ENCODE measurements at places on chromosomes 11 and 22.

DNA sequence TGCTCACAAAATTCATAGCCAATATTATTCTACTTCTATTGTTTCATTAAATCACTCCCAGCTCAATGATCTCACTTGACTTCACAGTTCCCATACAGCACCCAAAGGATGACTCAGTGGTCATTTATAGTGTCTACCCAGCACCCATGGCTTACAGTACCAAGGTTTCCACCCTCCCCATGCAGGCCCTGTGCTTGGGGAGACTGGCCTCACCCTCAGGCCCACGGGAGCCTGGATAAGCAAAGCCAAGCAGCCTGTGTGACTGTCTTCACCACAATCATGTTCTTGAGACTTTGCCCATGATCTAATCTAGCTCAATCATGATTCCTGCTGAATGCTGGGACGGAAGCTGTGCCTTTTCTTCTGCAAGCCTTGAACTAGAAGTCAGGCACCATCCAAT is 97.6 kb downstream of the SLC36A4 start:
- H3K27ac ChIP-seq = no peak overlapping the region
- H3K4me3 ChIP-seq = no peak overlapping the region
- H3K36me3 ChIP-seq = no peaks in the 10 kb centered on the region
- no peak for DNase-seq

DNA sequence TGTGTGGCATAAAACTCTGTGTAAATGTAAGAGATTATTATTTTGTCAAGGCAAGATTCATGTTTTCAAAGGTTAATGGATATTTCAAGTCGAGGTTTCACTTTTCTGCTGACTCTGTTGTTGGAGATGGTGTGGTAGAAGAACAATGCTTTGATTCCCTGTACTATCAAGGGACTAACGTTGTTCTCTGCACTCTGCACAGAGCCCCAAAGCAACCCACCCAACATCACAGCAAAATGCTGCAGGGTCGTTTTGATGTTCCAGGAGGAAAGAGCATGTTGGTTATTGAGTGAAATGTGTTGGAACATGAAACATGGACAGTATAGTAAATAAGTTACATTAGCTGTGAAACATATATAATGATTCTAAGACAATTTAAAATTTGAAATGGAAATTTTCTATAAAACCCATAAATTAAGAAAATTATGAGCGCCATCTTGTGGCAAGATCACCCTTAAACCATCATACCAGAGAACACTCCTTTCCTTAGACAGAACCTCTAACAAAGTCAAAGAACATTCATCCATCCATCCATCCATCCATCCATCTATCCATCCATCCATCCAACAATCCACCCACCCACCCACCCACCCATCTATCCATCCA is 164.4 kb upstream of the ZBED5 start:
- H3K27me3 ChIP-seq = no peaks in the 10 kb centered on the region
- H3K4me1 ChIP-seq = 0 out of 2 replicates have a peak, but pooled peaks cover 3% of the 10 kb centered on the region
- DNase-seq = peak; percentile 12
- no peaks in the 10 kb centered on the region for H3K36me3 ChIP-seq
- no peak overlapping the region for H3K4me3 ChIP-seq

- peak overlapping the region; percentile 5 for H3K4me3 ChIP-seq
- DNase-seq = peak; percentile 34
- H3K27ac ChIP-seq = no peak overlapping the region
Observed at GRCh38 chr11:95147364-95147905, 57.8 kb downstream of the ENDOD1 start.

GRCh38 chr11:124863137-124863825 is 2.0 kb upstream of the ROBO3 start:
- no peak overlapping the region for H3K27ac ChIP-seq
- H3K36me3 ChIP-seq = no peaks in the 10 kb centered on the region
- no peak for DNase-seq
- H3K27me3 ChIP-seq = peaks cover 31% of the 10 kb centered on the region

DNA sequence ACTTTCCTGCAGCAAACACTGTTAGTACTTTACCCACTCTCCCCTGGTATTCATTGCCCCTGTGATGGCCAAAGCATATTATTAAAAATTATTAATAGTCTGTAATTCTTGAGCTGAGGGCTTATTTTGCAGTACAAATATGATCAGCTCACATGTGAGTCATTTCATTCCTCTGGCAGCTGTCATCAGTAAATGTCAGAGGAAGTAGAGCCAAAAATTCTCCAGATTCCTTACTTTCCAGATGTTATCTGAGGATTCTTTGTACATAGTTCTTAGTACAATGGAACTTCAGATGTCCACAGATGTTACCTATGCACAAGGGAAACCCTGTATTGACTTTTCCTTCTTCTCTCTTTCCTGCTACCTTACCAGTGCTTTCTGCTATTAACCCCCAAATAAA is 12.5 kb downstream of the OR5B3 start:
- peaks cover 6% of the 10 kb centered on the region for H3K4me1 ChIP-seq
- DNase-seq = no peak
- H3K4me3 ChIP-seq = no peak overlapping the region
- H3K36me3 ChIP-seq = no peaks in the 10 kb centered on the region

GRCh38 chr11:114279792-114280546 is 16.2 kb upstream of the NNMT start:
- H3K27me3 ChIP-seq = peaks cover 7% of the 10 kb centered on the region
- no peaks in the 10 kb centered on the region for H3K36me3 ChIP-seq

GRCh38 chr11:134727204-134727603 is 315.2 kb upstream of the B3GAT1 start:
- H3K27me3 ChIP-seq = peaks cover 38% of the 10 kb centered on the region
- H3K27ac ChIP-seq = no peak overlapping the region
- no peak overlapping the region for H3K4me3 ChIP-seq
- no peaks in the 10 kb centered on the region for H3K36me3 ChIP-seq

DNA sequence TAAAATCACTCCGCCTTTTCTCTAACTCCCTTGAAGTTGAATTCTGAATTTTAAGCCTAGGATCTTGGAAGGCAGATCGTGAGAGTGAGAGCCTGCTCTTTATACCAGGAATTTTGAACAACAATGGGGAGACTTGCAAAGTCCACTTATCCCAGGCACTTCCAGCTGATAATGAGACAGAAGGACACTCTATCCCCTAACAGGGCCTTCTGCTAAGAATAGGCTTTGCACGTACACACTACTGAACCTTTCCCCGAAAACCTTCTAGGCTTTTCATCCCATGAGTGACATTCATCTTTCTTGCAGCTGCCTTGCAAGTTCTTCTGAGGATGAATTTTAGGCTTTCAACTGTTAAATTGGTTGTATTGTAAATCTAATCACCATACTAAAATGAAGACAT is 44.0 kb upstream of the WT1 start:
- H3K4me1 ChIP-seq = no peaks in the 10 kb centered on the region
- H3K36me3 ChIP-seq = no peaks in the 10 kb centered on the region
- no peak for DNase-seq
- H3K27me3 ChIP-seq = no peaks in the 10 kb centered on the region
- no peak overlapping the region for H3K27ac ChIP-seq

DNA sequence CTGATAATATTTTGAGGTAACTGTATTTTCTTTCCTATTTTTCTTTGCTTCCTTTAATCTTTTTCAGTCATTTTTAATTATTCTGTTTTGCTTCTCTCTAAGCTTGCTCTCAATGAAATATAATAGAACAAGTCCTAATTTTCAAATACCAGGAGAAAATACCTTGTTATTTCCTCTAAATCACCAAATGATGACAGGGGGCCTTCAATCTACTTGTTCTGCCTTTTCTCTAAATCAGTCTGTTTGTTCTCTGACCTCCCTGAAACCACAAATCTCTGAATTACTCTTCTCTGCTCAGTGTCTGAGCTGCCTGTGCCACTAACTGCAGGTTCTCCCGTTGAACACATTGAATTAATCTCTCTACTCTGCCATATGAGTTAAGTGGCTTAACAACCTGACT is 286.2 kb downstream of the C11orf87 start:
- H3K27ac ChIP-seq = no peak overlapping the region
- H3K4me1 ChIP-seq = no peaks in the 10 kb centered on the region
- no peak for DNase-seq
- H3K4me3 ChIP-seq = no peak overlapping the region
